Activated T-cell treated with anti-CD3 and anti-CD28 coated beads for 48 hours (primary cell): ENCODE measurements at places on chromosomes 11 and 22.

GRCh38 chr22:49039625-49040024, 788.0 kb downstream of the BRD1 start:
- no peak for DNase-seq

GRCh38 chr22:48858856-48859255, 968.8 kb downstream of the BRD1 start:
- DNase-seq, result no peak

- no peak for DNase-seq
Observed at GRCh38 chr11:117919341-117919740, 9.9 kb downstream of the TMPRSS13 start.

DNA sequence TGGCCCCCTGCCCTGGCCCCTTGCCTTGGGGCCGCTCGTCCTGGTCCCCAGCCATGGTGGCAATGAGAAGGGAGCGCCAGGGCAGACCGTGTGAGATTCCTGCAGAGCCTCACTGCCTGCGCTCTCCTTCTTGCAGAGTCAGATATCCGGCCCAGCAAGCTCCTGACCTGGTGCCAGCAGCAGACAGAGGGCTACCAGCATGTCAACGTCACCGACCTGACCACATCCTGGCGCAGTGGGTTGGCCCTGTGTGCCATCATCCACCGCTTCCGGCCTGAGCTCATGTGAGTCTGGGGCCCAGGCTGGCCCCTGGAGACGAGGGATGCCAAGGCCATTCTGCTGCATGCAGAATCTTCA, 114.1 kb downstream of the MICAL2 start:
- DNase-seq, result peak; percentile 85

DNA sequence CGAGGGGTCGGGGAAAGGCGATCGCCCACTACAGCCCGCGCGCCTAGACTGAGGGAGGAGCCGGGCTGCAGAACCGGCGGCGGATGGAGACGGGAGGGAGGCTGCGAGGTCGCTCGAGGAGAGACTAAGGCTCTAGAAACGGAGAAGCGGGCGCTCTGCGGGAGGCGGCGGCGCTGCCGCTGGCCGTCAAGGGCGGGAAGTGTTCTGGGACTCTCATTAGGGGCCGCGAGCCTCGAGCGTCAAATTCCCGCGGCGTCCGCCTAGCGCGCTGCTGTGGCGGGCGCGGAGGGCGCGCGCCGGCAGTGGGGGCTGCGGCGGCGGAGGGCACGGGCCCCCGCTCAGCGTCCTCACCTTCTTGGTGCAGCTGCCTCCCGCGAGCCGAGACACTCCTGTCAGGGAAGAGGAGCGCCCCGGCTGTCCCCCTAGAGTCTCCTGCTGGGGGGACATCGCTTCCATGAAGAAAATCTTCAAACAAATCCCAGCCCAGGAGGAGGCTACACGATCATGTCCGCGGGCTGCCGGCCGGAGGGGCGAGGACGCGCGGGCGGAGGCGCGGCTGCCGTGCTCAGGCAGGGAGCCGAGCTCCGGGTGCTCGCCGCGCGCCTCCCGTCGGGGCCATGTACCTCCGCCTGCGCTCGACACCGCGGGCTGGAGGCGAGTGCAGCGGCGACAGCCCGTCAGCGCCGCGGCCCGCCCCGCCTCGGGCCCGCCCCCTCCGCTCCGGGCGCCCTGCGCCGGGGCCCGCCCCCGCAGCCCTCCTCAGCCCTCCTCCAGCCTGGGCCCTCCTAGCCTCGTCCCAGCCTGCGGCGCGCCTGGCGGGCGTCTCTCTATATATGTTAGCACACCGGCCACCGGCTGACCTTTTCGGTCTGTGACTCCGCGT, at the start of gene ARHGAP20:
Gene ARHGAP20 (minus strand): TSS at position 662 of the 883 bp plus-strand sequence. CDS start 206 bp downstream, at position 456.
- peak; percentile 54 for DNase-seq
